ENCODE measurements at places on chromosomes 5 and 9. TPM values are rescaled to one million over a fixed set of nuclear protein-coding genes. Genes with fewer than 3 reads are reported as not detected.
A peak's percentile ranks its signal among the peaks of the same experiment; 100 is the strongest.

Gene FOXD4L5
- total RNA-seq, result 0.04 TPM

DNA sequence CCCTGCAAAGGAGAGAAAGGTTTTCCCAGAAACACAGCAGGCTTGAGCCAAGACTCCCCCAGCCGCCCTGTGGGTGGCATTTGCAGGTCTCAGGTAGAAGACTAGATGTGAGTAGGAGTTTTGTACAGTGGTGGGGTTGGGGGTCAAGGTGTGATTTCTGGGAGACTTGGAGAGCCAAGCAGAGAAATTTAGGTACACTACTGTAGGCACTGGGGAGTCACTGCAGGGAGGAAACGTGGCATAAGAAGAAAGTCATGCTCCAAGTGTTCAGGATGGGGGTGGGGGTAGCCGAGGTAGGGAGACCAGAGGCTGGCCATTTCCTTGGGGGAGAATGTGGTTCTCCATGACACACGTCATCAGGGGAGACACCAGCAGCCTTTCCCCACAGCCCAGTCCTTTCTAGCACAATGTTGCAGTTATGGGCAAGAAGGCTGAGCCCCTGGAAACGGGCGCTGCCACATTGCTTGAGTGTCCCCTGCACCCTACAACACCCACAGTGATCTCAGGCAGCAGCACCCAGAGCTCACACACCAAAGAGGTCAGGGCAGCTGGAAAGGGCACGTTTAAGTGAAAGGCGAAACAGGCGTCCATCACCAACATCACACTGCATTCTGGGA lies 210.5 kb downstream of the FSTL4 start:
- DNase-seq, result no peak

DNA sequence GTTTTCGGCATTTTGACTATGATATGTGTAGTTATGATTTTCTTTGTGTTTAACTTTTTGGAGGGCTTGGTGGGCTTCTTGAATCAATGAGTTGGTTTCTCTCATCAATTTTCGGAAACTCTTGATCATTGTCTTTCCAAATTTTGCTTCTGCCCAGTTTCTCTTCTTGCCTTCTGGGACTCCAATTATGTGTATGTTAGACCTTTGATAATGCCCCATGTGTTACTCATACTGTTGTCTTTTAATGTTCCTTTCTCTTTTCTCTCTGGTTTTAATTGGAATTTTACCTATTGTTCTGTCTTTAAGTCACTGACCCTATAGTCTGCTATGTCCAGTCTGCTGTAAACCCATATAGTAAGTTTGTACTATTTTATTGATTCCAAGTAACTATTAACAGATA lies 41.5 kb downstream of the KCNIP1 start:
- no peak for DNase-seq

Gene PCDHA6
- 0.27 TPM for total RNA-seq

GRCh38 chr5:2902186-2902585 lies 150.7 kb upstream of the IRX2 start:
- no peak for DNase-seq

DNA sequence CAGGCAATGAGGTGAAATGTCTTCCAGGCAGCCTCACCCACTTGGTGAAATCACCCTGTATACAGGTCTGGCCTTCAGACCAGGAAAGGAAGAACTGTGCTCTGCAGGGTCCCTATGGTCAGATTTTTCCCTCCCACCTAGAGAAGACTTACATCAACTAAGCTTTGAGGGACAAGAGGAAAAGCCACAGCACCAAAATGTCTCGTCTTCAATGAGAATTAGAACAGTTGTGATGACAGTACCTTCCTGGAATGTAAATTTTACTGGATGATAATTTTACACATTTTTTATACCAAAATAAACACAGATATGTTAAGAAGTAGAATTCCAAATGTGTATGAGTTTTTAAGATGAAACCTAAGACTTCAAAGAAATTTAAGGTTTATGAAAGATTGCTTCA lies 283.9 kb downstream of the SPOCK1 start:
- no peak for DNase-seq

Gene SHISAL2B
- total RNA-seq, result not detected

Gene SKIC3
- total RNA-seq, result 72.6 TPM

DNA sequence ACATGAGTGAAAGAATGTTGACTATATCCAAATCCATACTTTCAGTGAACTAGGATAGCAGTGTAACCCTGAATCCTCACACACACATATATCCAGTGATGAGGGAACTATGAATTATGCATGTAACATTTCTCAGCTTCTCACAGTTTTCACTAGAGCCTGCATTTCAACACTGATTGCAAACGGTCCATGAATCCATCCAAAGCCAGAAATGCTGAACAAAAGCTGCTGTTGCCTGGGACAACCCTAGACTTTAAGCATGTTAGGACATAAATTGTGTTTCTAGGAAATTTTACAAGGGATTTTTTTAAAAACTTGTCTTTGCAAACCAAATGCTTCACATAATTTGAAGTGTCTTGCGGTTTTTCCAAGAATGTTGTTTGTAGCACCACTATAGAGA lies 2010.0 kb upstream of the WWC1 start:
- no peak for DNase-seq

- DNase-seq, result peak; percentile 7
Measured at GRCh38 chr9:116990592-116990991, 303.5 kb downstream of the TRIM32 start.

- DNase-seq, result no peak
Measured at GRCh38 chr5:81134066-81134465, 99.1 kb upstream of the CKMT2 start.

- peak; percentile 35 for DNase-seq
Measured at GRCh38 chr5:127186657-127187056, 103.9 kb upstream of the MEGF10 start.

- no peak for DNase-seq
Measured at GRCh38 chr9:110579862-110580219, 300 bp upstream of the SVEP1 start.

- no peak for DNase-seq
Measured at GRCh38 chr9:87884578-87885459, 2.1 kb downstream of the SPATA31E1 start.

DNA sequence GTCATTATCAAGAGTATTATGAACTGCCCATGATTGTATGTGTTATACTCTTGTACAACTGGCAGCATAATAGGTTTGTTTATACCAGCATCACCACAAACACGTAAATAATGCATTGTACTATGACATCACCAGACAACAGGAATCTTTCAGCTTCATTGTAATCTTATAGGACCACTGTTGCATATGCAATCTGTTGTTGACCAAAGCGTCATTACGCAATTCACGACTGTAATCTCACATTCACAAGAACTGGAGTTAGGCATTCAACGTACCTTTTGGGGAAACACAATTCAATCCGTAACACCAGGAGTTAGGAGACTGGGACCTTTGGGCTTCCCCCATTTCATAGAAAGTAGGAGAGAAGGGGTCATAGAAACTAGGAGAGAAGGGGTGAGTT lies 20.4 kb upstream of the ARSI start:
- no peak for DNase-seq

GRCh38 chr9:129841071-129841470 lies 5.8 kb downstream of the USP20 start:
- DNase-seq, result no peak

Gene SPOCK1
- total RNA-seq, result 20.1 TPM

DNA sequence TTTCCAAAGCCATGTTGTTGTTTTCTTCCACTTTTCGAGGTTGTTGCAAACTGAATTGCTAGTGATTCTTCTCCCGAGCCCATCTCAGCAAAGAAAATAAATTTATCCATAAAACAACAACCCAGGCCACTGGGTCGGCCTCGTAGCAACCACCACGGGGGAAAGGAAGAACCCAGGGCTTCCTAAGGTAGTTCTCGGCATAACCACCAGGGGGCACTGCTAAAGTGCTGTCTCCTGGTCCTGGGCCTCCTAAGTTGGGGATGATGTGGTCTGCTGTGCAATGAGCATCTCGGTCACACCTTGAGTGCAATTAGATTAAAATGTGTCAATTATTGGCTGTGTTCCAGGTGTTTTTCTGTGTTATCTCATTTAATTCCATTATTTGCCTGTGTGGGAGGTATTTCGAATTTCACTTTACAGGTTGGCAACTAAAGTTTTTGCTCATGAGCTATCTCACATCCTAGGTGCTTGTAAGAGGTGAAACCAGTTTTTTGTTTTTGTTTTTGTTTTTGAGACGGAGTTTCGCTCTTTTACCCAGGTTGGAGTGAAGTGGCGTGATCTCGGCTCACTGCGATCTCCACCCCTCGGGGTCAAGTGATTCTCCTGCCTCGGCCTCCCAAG lies 102.8 kb upstream of the DAP start:
- DNase-seq, result no peak

DNA sequence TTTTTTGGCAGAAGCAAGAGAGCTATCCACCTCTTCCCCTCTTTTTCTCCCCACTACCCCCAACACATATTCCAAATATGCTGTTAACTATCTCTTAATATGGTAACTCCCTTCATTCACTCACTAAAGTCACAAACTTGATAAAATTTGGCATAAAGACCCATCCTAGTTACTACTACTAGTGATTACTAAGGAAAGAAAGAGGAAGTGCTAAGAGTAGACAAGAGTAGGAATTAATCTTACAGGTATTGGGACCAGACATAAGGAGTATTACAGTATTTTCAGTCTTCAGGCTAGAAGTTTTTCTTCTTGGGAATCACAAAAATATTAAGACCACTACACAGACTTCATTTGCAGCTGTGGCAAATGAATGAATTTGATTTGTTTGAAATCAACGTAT lies 2.2 kb downstream of the ADAMTS6 start:
- no peak for DNase-seq

DNA sequence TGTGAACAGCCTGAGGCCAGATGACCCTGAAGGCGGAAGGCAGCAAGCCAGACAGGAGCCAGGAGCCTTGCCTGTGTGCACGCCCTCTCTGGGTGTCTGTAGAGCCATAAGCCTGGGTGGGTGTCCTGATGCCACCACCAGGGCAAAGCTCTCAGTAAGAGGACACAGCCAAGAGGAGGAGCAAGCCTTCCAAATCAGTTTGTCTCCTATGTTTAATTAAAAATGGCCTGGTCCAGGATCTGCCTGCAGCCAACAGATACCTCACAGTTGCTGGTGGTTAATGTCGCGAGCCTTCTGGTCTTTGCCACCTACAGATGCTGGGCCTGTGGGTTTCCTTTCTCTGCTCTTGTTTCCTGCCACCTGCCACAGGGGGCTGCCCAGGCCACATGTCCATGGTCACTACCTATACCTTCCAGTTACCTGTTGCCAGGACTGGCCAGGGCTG lies 56.9 kb downstream of the SYK start:
- DNase-seq, result no peak

Gene MARVELD2
- 28.6 TPM for total RNA-seq

Gene DDX4
- total RNA-seq, result not detected

GRCh38 chr5:37208883-37209797 lies 40.0 kb downstream of the CPLANE1 start:
- no peak for DNase-seq

- DNase-seq, result peak; percentile 14
Measured at GRCh38 chr9:89886281-89886700, 281.5 kb downstream of the GADD45G start.

DNA sequence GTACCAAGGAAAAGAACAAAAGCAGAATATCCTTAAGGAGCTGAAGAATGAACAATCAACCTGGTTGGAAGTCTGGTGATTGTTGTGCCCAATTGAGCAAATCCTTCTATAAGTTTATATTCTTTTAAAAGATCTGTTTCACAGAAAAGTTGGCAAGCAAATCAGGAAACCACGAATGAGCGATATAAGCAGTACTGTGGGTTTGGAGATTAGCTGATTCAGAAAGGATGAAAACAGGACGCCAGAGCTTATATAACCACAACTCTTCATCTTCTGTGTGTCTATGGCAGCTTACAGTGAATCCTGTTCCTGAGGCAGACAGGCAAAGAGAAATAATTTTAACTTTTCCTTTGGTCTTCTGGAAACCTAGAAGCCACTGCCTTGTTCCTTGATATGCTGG lies 61.7 kb downstream of the SLC38A9 start:
- no peak for DNase-seq

GRCh38 chr9:22030101-22030598 lies 21.0 kb upstream of the CDKN2B start:
- no peak for DNase-seq

Gene IFT74
- 17.5 TPM for total RNA-seq

Gene ARPC5L
- total RNA-seq, result 31.1 TPM

- DNase-seq, result no peak
Measured at GRCh38 chr9:101226161-101226560, 158.6 kb downstream of the BAAT start.

DNA sequence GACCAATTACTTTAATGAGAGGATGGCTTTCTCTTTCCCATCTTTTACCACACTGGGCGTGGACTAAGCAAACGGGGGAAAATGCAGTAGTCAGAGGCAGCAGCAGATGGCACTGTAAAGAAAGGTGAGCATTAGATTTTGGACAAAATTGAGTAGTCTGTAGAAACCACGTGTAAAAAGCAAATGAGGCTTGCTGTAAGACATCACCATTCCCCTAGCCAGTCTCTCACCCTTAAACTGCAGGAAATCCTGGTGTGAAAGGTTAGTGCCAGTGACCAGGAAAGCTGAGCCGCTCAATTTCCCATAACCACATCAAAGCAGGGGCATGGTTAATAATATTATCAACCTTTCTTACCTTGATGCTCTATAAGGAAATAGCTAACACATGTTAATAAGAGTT lies 31.8 kb downstream of the SPATA31C2 start:
- no peak for DNase-seq

Gene CCL19
- not detected for total RNA-seq

GRCh38 chr5:8870959-8871355 lies 674.9 kb downstream of the SEMA5A start:
- no peak for DNase-seq

GRCh38 chr9:1018121-1018520 lies 32.0 kb upstream of the DMRT2 start:
- no peak for DNase-seq

GRCh38 chr5:124104821-124105220 lies 592.8 kb downstream of the CSNK1G3 start:
- no peak for DNase-seq

- DNase-seq, result no peak
Measured at GRCh38 chr9:18881758-18882157, 151.3 kb downstream of the SAXO1 start.

DNA sequence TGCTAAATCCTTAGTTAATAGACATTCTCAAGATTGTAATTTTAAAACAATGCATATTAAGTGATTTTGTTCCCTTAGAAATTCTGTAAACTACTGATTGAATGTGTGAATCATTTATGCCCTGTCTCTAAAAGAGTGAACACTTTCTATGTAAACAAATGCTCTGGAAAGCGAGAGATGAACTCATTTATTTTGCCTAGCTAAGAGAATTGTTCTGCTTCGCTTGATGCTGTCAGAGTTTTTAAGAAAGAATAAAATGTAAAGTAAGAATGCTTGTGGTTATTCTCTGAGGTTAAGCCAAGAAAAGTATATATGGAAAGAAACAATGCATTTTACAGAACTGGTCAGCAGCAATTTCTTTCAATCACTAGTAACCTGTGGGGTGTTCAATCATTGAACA lies 347.4 kb upstream of the NUDT12 start:
- DNase-seq, result no peak

All from kidney epithelial cell (primary cell).